ENCODE measurements at places on chromosomes 5 and 9.

DNA sequence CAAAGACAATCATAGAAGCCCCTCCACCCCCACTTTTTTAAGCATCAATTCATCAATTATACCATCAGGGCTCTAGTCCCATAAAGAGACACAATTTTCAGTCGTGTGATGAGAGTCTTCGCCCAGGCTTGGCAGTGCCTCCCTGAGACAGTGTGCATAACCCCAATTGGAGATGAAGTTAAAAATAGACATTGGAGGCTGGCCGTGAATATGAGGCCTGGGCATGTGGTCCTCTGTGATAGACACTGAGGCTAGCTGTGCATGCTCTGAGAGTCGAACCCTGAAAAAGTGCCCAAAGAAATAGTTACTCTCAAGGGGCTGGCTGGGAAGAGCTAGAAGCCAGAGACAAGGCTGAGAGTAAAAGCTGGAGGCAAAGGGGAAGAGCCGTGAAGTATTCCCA lies 248.6 kb upstream of the NR4A3 start:
- DNase-seq = no peak

GRCh38 chr9:13863112-13863511 lies 450.8 kb downstream of the NFIB start:
- no peak for DNase-seq

DNA sequence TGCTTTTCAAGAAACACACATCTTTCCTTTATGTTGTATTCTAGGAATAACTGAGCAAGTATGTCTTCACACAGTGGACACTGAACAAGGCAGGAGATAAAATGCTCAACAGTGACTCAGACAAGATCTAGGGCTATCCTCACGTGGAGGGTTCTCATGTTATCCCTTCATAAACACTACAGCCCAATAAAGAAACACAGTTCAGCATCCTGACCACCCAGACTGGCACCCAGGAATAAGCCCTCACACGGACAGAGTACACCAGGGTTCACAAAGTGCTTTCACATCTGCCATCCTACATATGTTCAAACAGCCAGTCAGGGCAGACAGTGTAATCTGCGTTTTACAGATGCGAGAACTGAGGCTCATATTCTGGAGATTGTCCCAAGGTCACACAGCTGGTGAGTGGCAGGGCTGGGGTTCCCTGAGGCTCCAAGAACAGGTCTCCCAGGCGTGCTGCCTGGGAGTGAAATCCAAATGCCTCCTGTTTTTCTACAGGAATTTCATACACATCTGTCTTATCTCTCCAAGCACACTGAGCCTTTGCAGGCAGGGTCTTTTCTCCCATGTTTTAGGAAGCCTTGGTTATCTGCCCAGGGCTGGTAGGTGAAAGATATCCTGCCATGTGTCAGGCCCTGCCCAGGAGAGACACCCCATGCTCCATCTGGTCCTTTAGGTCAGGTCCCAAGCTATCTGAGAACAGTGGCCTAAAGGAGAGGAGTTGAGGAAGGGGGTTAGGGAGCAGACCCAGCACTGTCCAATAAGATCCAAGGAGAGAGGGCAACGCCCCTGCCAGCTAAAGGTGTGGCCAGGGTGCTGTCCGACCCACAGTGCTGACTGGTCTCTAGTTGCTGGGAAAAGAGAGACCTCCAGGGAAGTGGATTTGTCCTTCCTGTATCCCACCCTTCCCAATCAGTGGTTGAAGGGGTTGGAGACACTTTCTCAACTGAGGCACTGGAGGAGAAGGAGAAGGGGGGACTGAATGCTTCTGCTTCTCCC lies 47.9 kb upstream of the XPA start:
- no peak for DNase-seq

DNA sequence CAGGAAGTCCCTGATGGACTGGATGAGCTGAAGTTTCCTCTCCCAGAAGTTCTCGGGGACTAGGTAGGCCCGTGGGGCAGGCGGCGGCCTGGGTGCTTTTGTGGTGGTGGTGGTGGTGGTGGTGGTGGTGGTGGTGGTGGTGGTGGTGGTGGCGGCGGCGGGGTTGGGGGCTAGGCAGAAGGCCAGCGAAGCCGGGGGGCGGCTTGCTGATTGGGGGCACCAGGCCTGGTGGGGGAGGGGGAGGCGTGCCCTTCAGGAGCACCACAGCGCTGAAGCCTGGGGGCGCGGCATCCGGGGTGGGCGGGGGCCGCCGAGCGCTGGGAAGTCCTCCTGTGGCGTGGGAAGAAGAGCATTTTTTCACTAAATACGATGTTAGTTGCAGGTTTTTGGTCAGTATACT lies 26.9 kb downstream of the SPATA31C1 start:
- DNase-seq = no peak

DNA sequence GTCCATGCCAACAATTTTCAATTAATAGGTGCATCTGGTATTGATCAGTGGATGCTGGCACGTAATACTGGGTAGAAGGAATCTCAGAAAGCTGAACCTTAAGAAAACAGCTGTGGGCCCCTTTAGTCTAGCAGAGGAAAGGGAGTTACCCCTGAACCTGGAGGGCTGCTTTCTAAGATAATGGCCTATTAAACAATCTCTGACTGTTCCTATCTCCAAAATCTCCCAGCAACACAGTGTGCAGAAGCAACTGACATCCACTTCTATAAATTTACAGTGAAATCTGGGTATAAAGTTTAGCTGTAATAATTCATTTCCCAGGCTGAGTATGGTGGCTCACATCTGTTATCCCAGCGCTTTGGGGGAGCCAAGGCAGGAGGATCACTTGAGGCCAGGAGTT lies 198.8 kb downstream of the MAPKAP1 start:
- no peak for DNase-seq

- no peak for DNase-seq
Observed at GRCh38 chr9:88075966-88076285, 62.3 kb downstream of the SPATA31C2 start.

- DNase-seq = no peak
Observed at GRCh38 chr5:63025679-63026078, 447.1 kb downstream of the LRRC70 start.

GRCh38 chr5:91076138-91076537 lies 307.0 kb downstream of the ARRDC3 start:
- DNase-seq = no peak

DNA sequence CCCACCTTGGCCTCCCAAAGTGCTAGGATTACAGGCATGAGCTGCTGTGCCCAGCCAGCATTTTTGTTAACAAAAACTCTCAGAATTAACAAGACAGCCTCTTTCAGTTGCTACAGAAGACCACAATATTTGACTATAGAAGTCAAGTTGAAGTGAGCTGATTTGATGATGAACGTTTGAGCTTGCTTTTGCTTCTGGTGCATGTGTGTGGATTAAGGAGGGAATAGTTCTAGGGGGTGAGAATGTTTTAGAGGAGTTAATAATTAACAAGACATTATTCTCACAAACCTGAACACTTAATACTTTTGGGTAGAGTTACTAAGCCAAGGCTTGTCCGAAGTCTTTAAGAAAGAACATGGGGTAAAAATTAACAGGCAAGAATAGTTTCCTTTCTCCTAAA lies 191.6 kb downstream of the TENT4A start:
- no peak for DNase-seq

DNA sequence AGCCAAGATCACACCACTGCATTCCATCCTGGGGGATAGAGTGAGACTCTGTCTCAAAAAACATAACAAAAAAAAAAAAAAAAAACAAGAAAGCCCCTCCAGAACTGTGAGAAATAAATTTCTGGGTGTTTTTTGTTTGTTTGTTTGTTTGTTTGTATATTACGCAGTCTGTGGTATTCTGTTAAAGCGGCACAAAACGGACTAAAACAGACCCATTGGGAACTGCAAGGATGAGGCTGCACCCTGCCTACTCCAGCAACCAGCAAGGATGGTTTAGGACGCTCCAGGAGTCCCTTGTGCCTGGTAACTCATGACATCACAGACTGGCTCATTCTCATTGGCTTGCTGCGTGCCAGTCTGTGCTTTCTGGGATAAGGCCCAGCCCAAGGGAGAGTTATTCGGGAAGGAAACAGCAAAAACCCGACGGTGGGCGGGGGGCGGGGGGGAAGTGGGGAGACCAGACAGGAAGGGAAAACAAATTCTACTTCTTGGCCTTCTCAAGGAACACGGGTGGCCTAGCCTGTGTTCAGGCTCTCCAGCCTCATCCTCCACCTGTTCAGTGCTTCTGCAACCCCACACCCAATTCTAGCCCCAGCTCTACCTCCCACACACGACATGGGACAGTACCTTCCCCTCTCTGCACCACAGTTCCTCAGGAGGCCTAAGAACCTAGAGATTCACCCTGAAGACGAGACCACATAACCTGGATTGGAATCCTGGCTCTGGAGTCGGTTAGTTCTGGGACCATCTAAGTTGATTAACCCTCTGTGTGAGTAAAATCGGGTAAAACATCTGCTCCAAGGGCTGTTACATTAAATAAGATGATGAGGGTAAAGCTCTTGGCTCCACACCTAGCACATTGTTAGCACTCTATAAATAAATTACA lies 2.8 kb downstream of the CD74 start:
- no peak for DNase-seq

GRCh38 chr5:18972177-18972576 lies 1015.8 kb downstream of the CDH18 start:
- no peak for DNase-seq

- DNase-seq = peak; percentile 86
Observed at GRCh38 chr9:124202447-124202971, 55.2 kb upstream of the NEK6 start.

GRCh38 chr5:126277762-126278161 lies 145.4 kb upstream of the GRAMD2B start:
- no peak for DNase-seq

DNA sequence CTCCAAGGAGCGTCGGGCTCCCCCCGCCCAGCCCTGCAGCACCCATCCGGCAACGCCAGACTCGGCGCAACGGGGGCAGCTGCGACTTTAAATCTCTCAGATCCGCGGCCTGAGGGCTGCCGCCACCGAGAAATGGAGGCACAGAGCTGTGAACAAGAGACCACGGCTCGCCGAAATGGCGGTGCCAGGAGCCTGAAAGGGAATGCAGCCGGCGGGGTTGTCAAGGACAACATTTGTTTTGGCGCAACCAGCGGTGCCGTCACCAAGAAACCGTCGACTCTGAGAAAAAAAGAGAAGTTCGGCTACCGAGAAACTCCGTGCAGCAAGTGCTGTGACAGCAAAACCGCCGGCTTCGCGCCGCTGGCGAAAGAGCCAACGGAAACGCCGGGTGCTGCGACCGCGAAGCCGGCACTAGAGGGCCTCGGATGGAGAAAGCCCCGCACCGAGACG lies 2.1 kb upstream of the ANXA2R start:
- peak; percentile 89 for DNase-seq

DNA sequence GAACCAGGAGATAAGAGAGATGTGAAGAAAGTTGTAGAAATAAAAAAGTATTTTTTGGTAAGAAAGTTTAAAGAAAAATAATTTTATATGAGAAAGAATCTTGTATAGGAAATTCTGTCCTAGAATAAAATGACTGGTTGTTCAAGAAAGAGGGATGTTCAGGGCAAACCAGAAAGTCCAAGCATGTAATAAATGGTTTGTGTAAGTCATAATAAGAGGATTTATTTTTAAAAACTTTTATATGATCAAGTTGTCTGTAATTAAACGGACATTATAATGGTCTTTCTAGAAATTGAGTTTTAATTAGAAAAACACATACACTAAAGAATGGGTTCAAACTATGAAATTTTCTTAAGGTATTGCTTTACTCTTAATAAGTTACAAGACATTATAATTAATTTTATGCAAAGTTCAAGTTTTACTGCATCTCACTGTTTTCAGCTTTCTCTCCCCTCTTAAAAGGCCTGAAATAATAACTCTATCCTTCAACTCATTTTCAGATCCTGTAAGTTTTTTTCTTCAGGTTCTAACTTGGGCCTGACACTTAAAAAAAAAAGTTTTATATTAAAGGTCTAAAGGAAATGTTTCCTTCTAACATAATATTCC lies 56.1 kb upstream of the ZNF300 start:
- DNase-seq = no peak

DNA sequence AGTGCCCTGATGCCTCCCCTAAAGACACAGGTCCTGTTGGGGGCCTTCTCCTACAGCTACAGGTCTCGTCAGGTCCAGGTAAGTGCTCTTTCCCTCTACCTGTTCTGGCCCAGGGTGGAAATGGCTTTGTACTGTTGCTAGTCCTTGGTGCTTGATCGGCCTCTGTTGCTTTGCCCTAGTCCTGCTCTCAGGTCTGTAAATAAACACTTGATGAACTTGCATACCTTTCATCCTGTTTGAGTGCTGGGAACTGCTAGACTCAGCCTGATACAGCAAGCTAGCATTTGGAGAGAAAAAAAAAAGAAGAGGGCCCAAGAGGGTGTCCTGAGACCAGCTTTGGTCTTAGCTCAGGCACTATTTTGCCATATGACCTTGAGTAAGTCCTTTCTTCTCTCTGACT lies 21.8 kb upstream of the ZNF618 start:
- no peak for DNase-seq

DNA sequence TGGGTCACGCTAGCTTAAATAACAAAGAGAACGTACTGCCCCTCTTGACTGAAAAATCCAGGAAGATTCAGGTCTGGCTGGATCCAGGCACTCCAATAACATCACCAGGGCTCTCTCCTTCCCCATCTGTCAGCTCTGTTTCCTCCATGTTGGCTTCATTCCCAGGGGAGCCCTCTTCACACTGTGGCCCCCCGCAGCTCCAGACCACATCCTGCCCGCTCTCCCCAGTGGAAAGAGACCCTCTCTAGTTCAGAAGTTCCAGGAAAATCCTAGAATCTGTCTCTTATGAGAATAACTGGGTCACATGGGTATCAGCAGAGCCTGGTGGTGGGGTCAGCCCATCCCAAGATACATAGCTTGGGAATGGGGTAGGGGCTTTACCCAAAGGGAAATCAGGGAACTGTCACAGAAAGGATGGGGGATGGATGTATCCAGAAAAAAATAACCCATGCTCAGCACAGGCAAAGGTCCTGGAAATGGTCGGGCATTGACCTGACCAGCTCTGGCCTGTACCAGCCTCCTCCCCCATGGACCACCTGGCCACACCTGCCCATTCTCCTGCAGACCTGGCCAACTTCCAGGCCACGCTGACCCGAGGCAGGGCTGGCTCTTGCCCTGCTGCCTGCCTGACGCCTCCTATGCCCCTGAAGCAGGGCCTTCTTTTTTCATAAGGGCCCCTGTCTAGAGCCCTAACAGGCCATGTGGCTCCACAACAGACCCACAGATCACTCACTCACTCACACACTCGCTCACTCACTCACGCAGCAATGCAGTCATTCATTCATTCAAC lies 65.9 kb downstream of the COL23A1 start:
- DNase-seq = no peak

DNA sequence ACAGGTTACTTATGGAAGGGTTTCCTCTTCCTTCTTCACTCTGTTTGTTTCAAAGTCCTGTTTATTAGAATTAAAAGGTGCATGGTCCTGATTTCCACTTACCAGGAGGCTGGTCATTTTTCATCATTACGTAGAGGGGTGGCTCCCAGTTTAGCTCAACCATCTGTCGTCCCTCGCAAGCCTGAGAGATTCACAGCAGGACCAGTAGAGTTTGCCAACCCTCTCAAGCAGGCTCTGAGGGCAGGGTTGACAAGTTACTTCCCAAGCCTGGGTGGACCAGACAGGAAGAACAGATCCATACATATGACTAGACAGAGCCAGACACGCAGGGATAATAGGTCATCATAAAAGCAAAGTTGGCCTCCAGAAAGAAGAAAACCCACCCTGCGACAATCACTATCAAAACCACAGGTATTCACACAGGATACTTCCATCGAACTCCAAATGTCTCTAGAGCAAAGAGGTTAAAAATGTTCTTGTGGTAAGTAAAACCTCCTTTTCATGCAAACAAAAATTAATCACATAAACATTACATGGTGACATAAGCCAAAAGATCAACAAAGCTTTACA lies 151.9 kb downstream of the ELAVL2 start:
- DNase-seq = no peak
